ENCODE measurements at places on chromosomes 11 and 22.

DNA sequence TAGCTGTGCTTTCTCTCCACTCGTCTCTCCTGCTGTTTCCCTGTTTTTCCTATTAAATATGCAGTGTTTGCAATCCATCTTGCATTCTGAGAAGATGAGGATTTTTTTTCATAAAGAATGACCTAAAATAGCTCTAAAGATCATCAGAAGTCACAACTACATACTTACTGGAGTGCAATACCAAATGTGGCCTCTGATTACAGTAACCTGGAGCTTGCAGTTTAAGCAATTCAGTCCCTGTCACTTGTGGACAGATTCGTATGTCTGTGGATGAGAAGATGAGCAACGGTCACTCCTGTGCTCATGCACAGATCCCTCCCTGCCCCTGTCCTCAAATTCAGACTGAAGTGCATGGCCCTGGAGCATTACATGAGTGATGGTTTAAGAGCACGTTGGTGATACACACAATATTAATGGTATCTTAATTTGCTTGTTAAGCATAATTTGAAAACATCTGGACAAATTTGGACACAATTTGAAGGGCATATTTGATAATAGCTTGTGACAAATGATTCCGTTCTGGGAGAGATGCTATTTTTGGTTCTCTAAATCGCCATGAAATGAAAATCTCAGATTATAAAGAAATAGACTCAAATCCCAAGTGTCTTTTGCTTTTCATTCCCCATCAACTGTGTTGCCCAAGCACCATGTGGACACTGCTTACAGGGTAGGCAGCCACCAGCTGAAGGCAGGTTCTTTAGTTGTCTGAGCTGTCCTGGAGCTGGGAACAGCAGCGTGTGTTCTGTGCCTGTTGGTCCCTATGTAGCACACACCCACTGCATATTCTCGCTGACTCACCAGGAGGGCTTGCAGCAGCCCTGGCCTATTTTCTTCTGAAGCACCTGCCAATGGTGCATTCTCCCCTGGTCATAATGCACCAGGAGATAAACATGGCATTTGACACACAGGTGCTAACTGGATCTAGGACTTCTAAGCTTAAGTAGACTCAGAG, 32.6 kb upstream of the PRAME start:
- DNase-seq, result no peak

DNA sequence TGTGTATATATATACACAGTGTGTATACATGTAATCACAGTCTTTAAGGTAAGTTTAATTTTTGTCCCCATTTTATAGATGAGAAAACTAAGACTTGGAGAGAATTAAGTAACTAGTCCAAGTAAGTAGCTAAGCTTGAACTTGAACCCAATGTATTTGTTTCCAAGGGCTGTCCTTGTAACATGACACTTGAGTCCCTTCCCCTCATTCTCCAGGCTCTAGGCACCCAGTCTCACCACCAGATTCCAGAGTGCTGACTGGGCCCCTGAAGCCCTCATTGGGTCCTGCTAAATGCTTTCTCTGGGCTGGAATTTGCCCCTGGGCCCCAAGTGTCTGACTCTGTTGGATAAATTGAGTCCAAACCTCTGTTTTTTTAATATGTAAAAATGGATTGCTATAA, 45.5 kb downstream of the ADM start:
- DNase-seq, result no peak

- DNase-seq, result no peak
Observed at GRCh38 chr11:32436751-32437494, 1.6 kb upstream of the WT1 start.

GRCh38 chr11:83459798-83460197, 173.6 kb upstream of the CCDC90B start:
- no peak for DNase-seq

GRCh38 chr11:131481971-131482370, 111.6 kb downstream of the NTM start:
- DNase-seq, result no peak

- no peak for DNase-seq
Observed at GRCh38 chr11:34633990-34634693, 13.2 kb downstream of the EHF start.

DNA sequence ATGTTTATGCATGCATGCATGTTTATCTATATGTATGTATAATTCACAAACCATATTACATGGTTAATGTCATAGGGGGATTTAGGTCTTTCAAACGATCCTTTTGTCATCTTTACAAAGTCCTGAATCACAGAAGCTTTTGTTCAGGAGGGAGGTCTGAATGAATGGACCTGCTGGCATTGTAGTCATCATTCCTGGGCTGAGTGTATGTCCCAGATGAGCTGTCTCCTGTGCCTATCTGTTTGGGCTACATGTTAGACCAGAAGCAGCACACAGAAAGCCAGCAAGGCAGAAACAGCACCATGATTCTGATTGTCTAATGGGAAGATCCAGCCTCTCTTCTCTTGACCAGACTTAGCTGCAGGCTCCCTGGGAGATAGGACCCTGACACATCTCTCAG, 69.5 kb downstream of the ADM start:
- DNase-seq, result no peak

GRCh38 chr11:94964934-94965333, 8.4 kb downstream of the CWC15 start:
- DNase-seq, result no peak

- DNase-seq, result no peak
Observed at GRCh38 chr11:218815-219593, 11.5 kb downstream of the RIC8A start.

DNA sequence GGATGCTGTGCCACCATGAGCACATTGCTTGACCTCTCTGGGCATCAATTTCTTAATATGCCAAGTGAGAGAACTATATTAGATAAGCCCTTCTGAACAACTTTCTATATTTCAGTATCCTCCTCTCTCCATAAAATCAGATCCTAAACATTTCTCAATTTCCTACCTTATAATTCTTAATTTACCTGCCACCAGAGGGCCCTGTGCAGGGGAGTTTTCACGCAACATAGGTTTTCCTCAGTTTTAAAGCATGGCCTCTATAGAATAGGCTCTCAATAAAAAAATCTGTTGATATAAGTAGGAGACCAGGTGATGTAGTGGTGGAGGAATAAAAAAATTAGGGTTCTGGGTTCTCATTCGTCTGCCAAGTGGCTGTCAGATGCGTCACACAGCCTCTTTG, 83.7 kb upstream of the DBX1 start:
- DNase-seq, result no peak

DNA sequence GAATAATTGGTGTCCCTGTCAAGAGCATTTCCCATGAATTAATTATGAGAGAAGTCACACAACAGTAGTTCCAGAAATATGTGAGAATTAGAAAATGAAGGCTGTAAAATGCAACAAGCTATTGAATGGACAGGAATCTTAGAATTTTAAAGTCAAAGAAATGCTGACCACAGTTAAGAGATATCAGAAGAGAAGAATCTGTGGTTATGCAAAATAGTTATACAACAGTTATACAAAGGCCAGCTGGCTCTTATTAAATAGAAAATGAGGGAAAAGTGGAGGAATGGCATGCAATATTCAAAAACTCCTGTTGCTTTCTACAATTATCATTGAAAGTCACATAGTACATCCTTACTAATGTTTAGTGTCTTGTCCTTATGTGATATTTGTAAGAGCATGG, 27.4 kb downstream of the CASP12 start:
- DNase-seq, result no peak

DNA sequence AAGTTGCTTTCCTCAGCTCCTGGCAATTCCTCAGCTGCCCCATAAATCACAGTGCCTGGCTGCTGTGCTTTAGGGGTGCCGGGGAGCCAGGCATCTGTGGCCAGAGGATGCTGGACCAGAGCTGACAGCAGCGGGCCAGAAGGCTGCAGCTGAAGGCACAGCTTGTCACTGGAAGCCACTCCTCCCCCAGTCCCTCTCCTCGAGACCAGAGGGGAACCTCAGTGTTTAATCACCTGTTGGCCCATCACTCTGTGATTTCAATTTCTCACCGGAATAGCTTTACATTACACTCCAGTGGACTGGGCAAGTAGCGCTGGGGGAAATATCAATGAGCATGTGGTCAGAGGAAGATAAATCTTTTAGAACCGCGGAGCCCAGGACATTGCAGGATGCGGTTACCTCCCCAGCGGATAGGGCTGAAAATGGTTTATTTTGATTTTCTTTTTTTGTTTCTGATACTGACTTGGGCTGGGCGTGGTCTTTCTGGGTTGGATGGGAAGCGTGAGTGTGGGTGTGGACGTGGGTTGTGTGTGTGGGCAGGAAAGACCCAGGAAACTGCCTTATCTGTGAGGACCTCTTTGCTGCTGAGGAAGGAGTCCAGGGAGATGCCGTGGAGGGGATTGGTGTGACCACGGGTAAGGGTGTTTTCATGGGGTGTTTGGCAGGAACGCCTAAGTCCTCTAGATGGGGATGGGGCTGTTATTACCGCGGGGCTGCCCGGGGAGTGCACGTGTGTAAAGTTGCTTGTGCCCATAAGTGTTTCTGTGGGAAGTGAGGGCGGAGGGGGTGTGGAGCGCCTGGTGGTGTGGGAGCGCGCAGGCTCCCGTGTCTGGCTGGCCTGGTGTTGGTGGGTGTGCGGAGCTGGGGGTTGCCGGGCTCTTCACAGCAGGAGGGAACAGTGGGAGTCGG, 4.0 kb downstream of the DAGLA start:
- DNase-seq, result no peak

- no peak for DNase-seq
Observed at GRCh38 chr22:46815896-46816731, 53.7 kb downstream of the TBC1D22A start.

DNA sequence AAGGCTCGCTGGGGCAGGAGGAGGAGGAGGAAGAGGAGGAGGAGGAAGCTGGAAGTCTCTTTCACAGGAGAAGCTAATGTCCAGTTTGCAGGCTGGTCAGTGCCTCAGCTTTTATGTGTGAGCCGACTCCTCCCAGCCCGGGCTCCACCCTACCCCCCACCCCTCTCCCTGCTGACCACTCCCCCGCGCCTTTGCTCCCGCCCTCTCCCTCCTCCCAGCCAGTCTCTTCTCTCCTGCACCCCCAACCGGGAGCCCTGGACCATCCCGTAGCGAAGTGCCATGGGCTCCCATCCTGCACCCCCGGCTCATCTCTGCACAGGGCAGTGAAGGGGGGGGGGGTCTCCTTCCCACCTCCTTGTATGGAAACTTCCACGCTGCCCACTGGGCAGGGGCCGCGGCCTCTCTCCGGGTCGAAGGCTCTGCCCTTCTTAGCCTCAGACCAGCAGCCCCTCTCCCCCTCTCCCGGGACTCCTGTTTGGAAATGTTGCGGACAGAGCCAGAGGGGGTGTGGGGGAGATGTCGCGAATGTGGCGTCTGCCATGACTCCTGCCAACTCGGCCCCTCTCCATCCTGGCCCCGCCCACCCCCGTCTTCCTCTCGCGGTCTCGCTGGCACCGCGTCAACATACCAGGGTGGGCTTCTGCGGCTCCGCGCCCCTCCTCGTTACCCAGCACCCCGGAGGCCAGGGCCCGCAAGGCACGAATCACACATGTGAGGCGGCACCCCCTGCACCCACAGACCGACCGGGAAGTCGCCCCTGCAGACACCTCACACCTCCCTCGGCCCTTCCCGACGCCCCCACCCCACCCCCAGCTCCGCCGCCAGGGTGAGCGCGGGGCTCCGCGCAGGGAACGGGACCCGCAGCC, 1.8 kb downstream of the IGF2 start:
- DNase-seq, result no peak

GRCh38 chr22:23922921-23923320, 28.7 kb downstream of the MIF start:
- no peak for DNase-seq

DNA sequence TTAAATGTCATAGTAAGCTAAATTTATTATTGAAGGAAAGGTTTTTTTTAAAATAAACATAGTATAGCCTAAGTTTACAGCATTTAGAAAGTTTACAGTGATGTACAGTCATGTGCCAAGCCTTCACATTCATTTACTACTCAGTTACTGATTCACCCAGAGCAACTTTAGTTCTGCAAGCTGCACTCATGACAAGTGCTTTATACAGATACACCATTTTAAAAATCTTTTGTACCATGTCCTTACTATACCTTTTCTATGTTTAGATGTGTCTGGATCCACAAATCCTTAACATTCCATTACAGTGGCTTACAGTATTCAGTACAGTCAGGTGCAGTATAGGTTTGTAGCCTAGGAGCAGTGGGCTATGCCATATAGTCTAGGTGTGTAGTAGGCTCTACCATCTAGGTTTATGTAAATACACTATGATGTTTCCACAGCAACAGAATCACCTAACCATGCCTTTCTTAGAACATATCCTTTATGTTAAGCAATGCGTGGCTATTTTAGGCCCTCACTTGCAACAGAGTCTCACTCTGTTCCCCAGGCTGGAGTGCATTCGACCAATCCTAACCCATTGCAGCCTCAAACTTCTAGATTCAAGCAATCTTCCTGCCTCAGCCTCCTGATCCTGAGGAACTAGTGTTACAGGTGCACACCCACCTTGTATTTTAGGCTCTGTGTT, 79.5 kb upstream of the SLC25A18 start:
- DNase-seq, result no peak

DNA sequence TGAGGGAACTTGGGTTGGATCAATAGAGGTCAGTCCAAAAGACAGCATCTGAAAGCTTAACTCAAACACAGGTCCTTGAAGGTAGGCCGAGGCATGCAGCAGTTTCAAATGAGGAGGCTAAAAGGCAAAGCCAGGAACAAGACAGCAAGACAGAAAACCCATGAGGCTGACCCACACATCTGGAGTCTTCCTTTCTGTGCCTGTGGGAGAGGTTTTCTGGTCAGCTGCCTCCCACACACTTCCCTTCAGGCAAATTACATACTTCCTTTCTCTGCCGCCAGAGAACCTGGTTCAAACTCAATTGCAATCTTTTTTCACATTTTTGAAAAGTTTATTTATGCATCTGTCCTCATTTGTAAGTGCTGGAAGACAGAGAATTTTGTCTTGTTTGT, 29.8 kb upstream of the CRTAM start:
- no peak for DNase-seq
